ENCODE measurements at places on chromosomes 5 and 9.

DNA sequence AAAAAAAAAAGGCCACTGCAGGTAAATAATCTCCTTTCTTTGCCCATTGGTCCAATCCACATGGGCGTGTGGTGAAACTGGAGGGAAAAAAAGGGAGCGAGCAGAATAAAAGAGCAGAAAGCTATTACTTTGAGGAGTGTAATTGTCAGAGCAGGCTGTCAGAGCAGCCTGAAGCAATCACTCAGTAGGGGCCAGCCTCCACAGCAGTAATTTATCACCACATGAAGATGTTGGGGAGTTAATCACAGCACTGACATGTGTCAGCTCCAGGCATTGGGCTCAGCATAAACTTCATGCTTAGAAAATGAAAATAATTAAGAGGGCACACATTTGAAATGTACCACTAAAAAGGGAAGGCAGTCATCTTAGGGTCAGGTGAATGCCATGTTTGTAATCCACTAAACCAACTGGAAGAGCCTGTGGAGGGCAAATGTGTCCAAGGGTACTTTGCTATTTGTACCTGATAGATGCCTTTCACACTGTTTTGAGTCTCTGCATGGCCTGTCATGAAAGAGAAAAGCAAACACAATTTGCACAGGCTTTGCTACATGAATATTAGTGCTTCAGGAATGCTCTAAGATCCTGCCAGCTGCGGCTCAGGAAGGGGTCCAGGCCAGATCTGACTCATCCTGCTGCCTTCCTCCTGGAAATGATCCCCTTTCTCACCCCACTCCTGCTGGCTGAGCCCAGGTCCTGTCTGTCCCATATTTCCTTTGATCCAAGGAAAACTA, 2.9 kb upstream of the PTGER4 start:
- peak; percentile 70 for DNase-seq

DNA sequence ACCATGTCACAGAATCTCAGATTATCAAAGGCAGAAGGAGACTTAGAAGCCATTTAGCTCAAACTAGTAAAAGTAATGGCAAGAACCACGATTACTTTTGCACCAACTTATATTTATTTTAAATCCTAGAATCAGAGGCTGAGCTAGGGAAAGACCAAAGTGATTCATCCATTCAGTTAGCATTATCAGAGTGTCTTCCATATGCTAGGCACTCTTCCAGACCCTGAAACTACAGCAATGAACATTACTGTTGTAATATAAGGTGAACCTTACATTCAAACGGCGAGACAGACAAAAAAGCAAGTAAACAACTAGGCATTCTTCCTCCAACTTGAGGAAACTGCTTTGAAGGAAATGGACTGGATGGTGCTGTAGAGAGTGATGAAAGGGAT, 7.9 kb downstream of the PDE6A start:
- DNase-seq, result no peak

GRCh38 chr5:73591698-73592501, 26.4 kb downstream of the UTP15 start:
- DNase-seq, result no peak

DNA sequence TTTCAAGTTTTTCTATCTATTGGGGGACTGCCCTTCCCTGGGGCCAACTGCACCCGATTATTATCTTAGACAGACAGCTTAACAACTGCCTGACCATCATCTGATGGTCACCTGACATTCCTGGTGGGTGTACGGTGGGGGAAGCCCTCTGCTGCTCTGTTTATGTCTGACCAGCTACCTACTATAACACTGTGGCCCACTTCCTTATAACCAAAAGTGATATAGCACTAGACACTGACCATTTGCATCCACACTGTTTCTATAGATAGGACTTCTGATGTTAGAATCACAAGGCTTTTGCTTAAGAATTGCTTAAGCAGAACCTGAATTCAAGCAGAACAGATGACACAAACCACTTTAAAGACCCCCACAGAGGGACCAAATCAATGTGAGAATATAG, 110.5 kb upstream of the RAI14 start:
- no peak for DNase-seq

- DNase-seq, result no peak
These were observed 13.8 kb upstream of the CTSL start for GRCh38 chr9:87711857-87712800.

DNA sequence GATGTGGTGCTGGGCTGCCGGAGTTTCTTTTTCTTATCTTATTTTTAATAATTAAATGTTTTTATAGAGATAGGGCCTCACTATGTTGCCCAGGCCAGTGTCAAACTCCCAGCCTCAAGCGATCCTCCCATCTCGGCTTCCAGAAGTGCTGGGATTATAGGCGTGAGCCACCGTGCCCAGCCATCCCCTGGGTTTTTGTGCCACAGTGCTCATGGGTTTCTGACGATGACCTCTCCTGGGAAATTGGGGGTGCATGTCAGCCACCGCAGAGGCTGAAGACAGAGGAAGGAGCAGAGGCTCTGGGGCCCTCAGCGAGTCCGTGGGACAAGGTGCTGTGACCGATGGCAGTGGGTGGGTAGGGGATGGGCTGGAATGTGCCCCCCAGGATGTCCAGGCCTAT, 14.4 kb downstream of the GPSM1 start:
- DNase-seq, result no peak

DNA sequence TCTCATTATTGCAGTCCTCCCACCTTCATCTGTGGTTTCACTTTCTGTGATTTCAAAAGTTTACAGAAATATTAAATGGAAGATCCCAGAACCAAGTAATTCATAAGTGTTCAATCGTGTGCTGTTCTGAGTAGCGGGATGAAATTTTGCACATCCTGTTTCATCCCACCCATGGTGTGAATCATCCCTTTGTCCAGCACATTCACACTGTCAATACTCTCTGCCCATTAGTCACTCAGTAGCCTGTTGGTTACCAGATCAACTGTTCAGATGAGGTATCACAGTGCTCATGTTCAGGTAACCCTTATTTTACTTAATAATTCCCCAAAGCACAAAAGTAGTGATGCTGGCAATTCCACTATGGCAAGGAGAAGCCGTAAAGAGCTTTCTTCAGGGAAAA, 26.8 kb downstream of the FAM81B start:
- DNase-seq, result peak; percentile 45

DNA sequence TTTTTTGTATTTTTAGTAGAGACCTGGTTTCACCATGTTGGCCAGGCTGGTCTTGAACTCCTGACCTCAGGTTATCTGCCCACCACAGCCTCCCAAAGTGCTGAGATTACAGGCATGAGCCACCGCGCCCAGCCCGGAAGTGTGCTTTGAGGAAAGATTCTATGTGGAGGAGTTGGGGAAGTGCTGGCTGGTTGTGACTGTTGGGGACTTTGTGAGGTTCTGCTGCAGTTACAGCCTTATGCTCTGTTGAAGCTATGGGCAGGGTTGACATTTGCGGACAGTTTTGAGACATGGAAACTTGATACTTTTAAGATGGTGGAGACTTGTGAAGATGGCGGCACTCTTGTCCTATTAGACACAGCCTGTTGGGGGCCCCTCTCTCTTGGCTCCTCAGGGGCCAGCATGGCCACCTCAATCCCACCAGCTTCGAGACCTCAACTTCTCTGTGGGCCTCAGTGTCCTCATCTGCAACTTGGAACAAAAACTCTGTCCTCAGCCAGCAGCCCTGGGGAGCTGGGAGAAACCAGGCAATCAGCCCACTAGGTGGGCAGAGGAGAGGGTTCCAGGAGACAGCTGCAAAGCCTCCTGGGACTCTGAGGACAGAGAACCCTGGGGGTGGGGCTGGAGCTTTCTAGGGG, 24.9 kb downstream of the C9orf50 start:
- DNase-seq, result no peak

DNA sequence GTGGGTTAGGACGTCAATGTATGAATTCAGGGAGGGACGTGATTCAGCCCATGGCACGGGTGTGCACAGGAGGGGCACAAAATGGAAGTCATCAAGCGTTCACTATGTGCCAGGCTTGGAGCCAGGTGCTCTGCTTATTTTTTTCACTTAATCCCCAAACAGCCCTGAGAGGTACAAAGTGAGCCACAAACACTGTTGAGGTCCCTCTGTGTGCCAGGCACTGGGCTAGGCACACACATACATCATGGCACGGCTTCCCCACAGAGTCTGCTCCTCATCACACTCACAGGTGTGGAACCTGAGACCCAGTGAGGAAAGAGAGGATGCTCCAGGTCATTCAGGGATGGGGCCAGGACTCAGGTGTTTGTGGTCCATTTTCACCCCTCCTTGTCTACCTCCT, 68.1 kb downstream of the GALNT12 start:
- DNase-seq, result no peak

GRCh38 chr9:35267710-35268109, 105.9 kb downstream of the UNC13B start:
- no peak for DNase-seq

GRCh38 chr5:168695301-168695835, 116.2 kb upstream of the PANK3 start:
- no peak for DNase-seq

GRCh38 chr5:42718591-42718990, 38.0 kb upstream of the CCDC152 start:
- no peak for DNase-seq

DNA sequence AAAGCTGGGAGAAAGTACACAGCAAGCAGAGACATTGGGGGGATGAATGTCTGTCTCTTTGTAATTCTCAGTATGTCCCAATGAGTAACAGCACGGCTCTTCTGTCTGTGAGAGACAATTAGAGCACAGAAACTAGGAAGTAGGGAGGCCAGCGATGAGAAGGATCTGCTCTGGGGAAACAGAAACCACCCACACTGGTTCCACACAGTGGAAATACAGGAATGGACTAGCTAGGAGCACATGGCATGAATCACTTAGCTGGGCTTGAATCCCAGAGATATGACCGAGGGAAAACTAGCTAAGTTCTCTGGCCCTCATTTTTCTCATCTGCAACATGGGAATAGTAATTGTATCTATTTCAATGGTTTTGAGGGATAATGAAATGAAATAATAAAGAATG, 895.9 kb downstream of the TLE4 start:
- DNase-seq, result no peak

DNA sequence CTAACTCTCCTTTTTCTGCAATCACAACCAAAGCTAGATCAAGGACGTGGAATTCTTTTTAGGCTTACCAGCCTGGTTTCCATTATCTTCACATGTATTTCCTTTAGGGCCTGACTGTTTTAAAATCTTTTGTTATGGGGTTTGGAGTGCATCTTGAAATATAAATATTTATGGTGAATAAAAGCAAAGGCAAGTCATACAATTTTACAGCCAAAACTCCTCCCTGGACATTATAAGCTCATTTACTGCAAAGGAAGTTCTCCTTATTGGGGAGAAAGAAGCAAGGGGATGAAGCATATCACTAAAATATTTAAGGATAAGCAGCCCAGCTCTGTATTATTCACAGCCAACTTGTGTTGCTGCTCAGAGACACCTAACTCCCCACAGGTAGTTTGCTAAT, 132.2 kb upstream of the TARS1 start:
- no peak for DNase-seq

- no peak for DNase-seq
These were observed 10.9 kb downstream of the SH3GL2 start for GRCh38 chr9:17589771-17590170.

DNA sequence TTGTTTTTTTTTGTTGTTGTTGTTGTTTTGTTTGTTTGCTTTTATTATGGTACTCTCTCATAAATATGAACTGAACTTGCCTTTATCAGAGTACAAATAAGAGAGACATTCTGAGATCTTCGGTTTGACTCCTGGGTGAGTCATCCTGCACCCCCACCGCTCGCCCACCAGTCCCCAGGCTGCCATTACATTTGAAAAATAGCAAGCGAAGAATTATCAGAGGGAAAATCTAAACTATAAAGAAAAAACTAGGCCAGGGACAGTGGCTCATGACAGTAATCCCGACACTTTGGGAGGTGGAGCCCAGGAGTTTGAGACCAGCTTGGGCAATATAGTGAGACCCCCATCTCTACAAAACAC, 122.1 kb upstream of the MAP3K1 start:
- DNase-seq, result no peak

DNA sequence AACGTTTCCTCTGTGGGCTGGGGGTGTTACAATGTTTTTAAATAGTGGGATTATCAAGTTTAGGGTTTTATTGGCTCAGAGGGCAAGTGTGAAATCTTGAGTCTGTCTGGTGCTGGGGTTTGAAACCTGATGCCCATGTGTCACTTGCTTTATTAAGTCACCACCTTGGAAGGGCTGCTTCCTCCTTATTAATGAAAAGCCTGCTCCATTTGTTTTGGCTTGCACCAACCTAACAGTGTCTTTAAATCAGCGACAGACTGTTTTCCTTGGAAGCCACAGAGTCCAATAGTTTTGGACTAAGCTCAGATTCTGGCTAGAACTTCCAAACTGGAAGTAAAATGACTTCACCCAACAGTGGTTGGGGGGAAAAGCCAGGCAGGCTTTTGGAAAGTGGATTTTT, 10.7 kb upstream of the PALM2AKAP2 start:
- no peak for DNase-seq

- no peak for DNase-seq
These were observed 100.7 kb downstream of the MTX3 start for GRCh38 chr5:79890119-79890929.

GRCh38 chr9:8877753-8878494, 1078.3 kb upstream of the DMAC1 start:
- DNase-seq, result no peak

DNA sequence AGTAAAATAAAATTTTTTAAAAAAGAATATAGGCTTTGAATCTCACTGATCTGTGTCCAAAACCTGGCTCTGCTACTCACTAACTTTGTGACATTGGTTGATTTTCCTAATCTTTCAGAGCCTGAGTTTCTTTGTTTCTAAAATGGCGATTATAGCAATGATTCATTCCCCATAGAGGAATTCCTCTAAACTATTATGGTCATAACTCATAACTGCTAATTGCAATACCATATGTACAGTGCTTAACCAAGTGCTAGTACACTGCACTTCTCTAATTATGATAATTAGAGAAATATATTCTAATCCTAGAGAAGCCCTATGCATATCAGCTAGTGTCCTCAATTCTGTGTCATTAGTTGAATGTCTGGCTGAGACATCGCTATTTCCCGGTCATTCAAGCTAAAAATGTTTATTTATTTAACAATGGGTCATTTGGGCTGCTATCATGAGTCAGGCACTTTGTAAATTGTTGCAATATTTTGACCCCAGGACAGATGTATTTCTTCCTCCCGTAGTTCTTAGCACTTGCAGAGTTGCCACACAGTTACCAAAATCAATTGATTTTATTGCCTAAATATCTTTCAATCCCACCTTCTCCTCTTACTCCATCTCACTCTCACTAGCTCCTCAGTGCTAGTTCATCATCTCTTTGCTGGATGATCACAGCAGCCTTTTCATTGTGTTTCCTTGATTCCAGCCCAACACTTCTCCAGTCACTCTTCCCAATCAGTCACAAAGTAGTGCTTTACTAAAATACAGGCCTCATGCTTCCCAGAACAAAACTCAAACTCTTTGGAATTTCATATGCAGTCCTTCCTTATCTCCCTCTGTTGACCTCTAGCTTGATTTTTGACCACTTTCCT, 200.9 kb upstream of the PAPPA start:
- no peak for DNase-seq

DNA sequence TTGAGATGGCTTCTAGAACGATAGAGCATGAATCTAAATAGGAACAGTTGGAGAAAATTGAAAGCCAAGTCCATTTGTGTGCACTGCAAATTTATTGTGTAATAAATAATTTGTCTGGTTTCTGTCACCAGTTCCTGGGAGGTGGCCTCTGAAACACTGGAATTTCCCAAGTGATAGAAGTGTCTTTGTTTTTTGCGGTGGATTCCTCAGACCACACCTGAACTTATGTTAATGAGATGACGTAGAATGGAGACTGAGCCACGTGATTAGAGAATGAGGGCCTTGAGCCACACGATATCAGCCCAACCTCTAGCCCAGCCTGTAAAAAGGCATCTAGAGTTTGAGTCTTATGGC, 105.1 kb downstream of the MSX2 start:
- no peak for DNase-seq
